ENCODE measurements at places on chromosomes 1 and 21.

GRCh38 chr1:155077758-155078445, 735 bp upstream of the EFNA3 start:
- DNase-seq = no peak

GRCh38 chr1:93447481-93448291, at the start of gene FNBP1L:
Gene FNBP1L (plus strand): TSS chr1:93448118. CDS start chr1:93448282, 164 bp downstream.
- DNase-seq = peak; percentile 80

DNA sequence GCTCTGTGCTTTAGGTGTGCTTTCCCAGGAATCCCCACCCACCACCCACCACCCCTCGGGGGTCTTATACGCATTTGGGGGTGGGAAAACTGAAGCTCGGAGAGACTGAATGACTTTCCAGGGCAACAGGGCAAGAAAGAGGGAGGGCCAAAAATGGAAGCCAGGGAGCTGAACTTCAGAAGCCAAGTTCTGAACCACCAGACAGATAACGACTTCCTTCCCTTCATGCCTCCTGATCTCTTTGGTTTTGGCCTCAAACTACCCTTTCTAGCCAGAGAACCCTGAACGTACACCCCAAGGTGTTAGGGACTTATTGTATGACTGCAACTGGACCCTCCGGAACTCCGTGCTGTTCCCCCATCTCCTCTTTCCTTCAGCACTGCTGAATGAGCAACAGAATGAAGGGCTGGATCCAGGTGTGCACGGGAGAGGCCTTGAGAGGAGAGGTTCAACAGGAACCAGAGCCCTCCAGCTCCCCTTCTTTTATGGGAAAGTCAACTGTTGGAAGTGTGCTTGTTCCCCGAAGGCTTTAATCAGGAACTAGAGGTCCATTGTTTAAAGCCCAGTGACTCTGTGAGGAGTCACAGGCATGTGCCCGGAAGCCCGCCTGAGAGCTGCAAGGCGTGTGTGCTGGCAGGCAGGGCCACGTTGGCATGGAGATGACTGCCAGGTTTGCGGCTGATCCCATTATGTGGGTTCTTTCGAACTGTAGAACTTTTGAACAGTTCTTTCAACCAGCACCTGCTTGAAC, 3.1 kb downstream of the BACE2 start:
- DNase-seq = no peak

GRCh38 chr1:167447521-167448136, 70.7 kb downstream of the CD247 start:
- no peak for DNase-seq

DNA sequence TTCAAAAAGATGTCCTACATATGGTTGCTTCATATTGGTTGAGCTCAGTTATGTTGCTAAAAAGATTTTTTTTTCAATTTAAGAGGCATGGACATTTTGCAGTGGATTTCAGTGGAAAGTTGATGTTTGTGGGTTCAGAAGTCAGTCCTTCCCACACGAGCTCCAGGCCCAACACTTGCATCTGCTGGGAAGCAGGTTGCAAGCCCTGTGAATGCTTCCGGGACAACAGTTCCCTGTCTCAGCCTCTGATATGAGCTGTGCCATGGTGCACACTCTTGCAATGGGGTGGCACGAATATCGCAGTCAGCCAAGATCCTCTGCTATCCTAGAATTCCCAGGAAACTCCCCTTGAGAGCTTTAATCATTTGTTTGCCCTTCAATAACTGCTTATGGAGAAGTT, 30.3 kb upstream of the ABCG1 start:
- DNase-seq = no peak

DNA sequence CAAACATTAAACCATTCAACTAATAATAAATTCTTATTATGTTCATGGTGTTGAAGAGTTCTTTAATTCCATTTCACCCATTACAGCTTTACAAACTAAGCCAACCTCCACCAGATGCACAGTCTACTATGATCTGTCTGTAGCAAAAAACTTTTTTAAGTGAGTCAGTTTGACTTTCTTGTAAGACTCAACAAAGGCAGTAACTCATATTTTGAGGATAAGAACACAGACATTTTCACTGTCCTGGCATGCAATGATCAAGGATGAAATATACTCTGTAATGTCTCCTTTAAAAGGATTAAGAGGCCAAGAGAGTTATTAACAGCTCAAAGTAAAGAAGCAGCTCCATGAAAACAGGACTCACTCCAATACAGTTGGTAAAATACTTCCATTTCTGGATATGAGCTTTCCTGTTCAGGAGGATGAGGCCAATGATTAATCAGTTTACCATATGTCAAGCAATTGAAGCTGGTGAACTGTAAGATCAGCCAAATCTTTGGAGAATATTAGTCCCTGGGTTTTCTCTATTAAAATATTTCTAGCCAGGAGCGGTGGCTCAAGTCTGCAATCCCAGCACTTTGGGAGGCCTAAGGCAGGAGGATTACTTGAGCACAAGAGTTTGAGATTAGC, 20.6 kb downstream of the XKR8 start:
- no peak for DNase-seq

DNA sequence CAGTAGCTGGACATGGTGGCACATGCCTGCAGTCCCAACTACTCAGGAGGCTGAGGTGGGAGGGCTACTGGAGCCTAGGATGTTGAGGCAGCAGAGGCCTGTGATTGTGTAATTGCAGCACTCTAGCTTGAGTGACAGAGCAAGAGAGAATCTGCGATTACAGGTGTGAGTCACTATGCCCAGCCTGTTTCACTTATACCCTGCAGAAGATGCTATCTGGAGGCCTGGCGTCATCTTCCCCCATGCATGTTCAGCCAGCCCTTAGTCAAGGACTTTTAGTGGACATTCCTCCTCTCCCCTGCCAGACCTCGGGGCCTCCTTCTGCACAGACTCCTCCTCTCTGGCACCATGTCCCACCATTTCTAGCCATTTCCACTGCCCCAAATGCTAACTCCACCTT, 36.3 kb upstream of the RCC2 start:
- DNase-seq = no peak

GRCh38 chr1:76901158-76901767, 34.0 kb downstream of the ST6GALNAC5 start:
- DNase-seq = peak; percentile 14

GRCh38 chr1:200729863-200730262, 8.8 kb upstream of the CAMSAP2 start:
- no peak for DNase-seq

- DNase-seq = no peak
Measured at GRCh38 chr21:43935711-43936110, 70.7 kb downstream of the AGPAT3 start.

GRCh38 chr1:2381741-2382620, 9.4 kb downstream of the MORN1 start:
- peak; percentile 67 for DNase-seq

GRCh38 chr21:33541105-33541711, 709 bp downstream of the GART start:
- no peak for DNase-seq

All from neuronal stem cell (in vitro differentiated cells).